Thyroid gland (tissue), 4 donors: ENCODE measurements at places on chromosomes 1 and 21. TPM values are rescaled to one million over a fixed set of nuclear protein-coding genes. Genes with fewer than 3 reads are reported as not detected.

DNA sequence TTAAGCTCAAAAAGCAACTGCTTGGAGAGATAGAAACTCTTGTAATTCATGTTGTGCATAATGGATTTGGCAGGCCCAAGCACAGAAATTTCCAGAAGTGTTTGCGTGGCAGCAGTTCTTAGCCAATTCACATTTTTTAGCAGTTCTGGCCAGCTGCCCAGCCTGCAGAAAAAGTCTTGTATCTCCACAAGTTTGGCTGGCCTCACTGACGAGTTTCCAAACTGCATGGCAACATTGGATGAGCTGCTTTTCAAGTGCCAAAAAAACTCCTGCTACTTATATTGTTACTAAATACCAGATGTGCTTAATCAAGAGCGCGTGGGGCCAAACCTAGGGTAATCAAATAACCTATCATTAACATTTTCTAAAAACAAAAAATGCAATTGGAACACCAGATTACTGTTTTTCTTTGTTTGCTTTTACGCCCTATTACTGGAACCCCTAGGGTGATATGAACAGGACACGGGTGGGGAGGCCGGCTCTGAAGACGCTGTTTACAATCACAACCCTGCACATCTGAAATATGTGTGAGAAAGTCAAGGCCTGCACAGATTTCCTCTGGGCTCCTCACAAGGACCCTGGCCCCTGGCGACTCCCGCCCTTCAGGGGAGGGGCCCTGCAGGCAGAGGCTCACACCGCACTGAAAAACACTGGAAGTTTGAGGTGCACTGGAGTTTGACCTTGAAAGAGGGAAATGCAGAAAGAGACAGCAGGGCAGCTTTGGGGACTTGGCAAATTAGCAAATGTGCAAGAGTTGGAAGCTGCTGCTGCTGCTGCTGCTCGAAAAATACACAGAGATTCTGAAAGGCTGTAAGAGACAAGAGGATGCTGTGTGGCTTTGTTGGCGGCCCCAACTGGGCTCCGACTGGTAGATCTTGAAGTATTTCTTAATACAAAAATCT, 55.2 kb upstream of the TARBP1 start:
- H3K4me3 ChIP-seq, result no peak overlapping the region
- no peaks in the 10 kb centered on the region for H3K36me3 ChIP-seq
- H3K27me3 ChIP-seq, result no peaks in the 10 kb centered on the region
- DNase-seq, result peak; percentile 99

DNA sequence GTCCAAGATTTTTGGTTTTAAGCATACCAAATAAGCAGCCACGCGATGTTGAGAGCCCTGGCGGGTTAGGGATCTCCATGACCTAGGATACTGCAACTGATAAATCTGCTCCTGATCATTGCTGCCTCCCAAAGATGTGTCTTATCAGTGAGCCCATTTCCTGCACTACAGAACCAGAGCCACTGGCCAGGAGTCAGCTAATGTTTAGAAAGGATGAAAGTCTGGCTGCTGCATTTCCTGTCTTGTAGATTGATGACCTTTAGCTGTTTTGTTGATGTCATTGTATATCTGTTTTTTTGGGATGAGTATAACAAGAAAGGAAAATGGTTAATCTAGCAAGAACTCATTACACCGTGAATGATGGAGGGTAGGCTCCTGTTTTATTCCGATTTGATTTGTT, 74.5 kb downstream of the C1orf21 start:
- peaks cover 14% of the 10 kb centered on the region for H3K4me1 ChIP-seq
- H3K36me3 ChIP-seq, result no peaks in the 10 kb centered on the region
- H3K4me3 ChIP-seq, result no peak overlapping the region
- no peaks in the 10 kb centered on the region for H3K27me3 ChIP-seq

GRCh38 chr1:151259351-151259750, 4.8 kb downstream of the PSMD4 start:
- no peaks in the 10 kb centered on the region for H3K27me3 ChIP-seq
- no peak overlapping the region for H3K4me3 ChIP-seq
- no peak for DNase-seq
- H3K36me3 ChIP-seq, result peaks cover 15% of the 10 kb centered on the region
- no peak overlapping the region for H3K27ac ChIP-seq
- H3K4me1 ChIP-seq, result no peaks in the 10 kb centered on the region

- no peak overlapping the region for H3K4me3 ChIP-seq
- H3K36me3 ChIP-seq, result no peaks in the 10 kb centered on the region
Observed at GRCh38 chr1:237875291-237875690, 15.4 kb downstream of the ZP4 start.

- H3K36me3 ChIP-seq, result no peaks in the 10 kb centered on the region
- no peaks in the 10 kb centered on the region for H3K4me1 ChIP-seq
- no peak overlapping the region for H3K27ac ChIP-seq
- H3K4me3 ChIP-seq, result no peak overlapping the region
- no peaks in the 10 kb centered on the region for H3K27me3 ChIP-seq
Observed at GRCh38 chr21:45900034-45900868, 81.3 kb upstream of the COL6A1 start.

- H3K36me3 ChIP-seq, result no peaks in the 10 kb centered on the region
- H3K4me1 ChIP-seq, result no peaks in the 10 kb centered on the region
- no peak overlapping the region for H3K4me3 ChIP-seq
- DNase-seq, result no peak
Observed at GRCh38 chr21:15014221-15014620, 50.6 kb downstream of the NRIP1 start.

DNA sequence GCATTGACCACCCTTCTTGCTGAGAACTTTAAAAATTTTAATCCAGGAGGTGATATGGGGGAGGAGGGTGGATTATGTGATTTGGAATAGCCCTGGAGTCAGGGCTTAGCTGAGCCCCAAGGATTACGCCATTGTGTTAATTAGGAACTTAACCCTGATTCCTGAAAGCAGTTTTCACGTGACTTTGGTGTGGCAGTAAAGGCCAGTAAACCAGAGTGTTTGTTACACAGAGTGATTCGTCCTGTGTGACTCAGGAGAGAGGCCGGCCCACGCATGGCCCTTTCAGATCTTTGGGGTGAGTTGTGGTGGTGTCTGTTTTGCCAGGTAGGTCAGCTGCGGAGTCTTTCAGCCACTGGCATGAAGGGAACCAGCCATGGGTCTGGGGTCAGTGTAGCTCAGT, 107.6 kb downstream of the NOS1AP start:
- no peak overlapping the region for H3K4me3 ChIP-seq
- H3K36me3 ChIP-seq, result no peaks in the 10 kb centered on the region
- no peak for DNase-seq
- no peaks in the 10 kb centered on the region for H3K4me1 ChIP-seq
- H3K27me3 ChIP-seq, result no peaks in the 10 kb centered on the region

GRCh38 chr21:45357436-45358260, 47.3 kb upstream of the COL18A1 start:
- peak; percentile 76 for DNase-seq
- no peaks in the 10 kb centered on the region for H3K27me3 ChIP-seq
- H3K36me3 ChIP-seq, result no peaks in the 10 kb centered on the region
- H3K27ac ChIP-seq, result peak overlapping the region; percentile 71

GRCh38 chr1:188127507-188127906, 1298.8 kb downstream of the PLA2G4A start:
- H3K4me3 ChIP-seq, result no peak overlapping the region
- H3K36me3 ChIP-seq, result no peaks in the 10 kb centered on the region
- no peaks in the 10 kb centered on the region for H3K27me3 ChIP-seq
- H3K27ac ChIP-seq, result no peak overlapping the region

DNA sequence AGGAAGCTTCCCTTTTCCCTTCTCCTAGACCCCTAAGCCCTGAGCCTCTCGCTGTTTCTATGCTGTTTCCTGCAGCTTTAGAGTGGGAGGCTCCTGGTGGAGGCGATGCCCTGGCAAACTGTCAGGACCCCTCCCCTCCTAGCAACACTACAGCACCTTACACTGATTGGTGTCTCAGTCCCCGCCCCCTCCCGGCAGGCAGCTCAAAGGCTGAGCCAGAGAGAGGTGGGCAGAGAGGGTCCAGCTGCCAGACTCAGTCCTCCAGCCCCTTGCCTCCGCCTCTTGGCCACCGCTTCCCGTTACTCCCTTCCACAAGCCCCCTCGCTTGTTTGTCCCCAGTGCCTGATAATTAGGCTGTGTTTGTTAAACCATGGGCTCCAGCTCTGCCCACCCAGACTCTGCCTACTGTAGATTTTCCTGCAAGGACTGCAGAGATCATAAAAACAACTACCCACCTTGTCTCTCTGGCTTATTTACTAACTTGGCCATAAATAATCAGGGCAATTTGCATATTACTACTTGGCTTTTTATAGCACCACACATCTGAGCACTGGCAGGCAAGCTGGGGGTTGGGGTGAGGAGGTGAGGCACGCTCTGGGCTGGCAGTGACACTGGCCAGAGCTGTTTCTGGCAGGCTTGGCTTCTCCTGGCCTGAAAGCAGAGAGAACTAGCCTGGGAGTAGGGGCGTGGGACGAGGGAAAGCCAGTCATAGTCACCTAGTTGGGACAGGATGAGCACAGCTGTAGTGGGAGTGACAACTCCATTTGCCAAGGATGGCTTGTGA, 107.5 kb downstream of the CSMD2 start:
- H3K27ac ChIP-seq, result no peak overlapping the region
- no peak overlapping the region for H3K4me3 ChIP-seq
- no peaks in the 10 kb centered on the region for H3K4me1 ChIP-seq
- no peak for DNase-seq

DNA sequence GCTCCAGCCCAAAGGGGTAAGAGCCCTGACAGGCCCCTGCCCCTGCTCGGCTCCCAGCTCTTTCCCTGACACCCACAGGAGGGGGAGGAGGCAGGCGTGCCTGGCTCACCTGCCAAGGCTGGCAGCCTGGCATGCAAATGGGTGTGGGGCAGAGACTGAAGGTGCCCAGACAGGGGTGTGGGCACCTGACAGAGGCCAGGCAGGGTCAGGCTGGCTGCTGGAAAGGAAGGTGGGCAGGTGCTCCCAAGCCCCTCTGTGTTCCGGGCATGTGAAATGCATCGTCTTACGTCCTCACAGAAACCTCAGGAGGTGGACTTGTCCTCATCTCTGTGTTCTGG, 19.4 kb upstream of the CASZ1 start:
- H3K27ac ChIP-seq, result no peak overlapping the region
- H3K4me1 ChIP-seq, result peaks cover 9% of the 10 kb centered on the region
- no peak overlapping the region for H3K4me3 ChIP-seq
- no peaks in the 10 kb centered on the region for H3K27me3 ChIP-seq
- H3K36me3 ChIP-seq, result no peaks in the 10 kb centered on the region

DNA sequence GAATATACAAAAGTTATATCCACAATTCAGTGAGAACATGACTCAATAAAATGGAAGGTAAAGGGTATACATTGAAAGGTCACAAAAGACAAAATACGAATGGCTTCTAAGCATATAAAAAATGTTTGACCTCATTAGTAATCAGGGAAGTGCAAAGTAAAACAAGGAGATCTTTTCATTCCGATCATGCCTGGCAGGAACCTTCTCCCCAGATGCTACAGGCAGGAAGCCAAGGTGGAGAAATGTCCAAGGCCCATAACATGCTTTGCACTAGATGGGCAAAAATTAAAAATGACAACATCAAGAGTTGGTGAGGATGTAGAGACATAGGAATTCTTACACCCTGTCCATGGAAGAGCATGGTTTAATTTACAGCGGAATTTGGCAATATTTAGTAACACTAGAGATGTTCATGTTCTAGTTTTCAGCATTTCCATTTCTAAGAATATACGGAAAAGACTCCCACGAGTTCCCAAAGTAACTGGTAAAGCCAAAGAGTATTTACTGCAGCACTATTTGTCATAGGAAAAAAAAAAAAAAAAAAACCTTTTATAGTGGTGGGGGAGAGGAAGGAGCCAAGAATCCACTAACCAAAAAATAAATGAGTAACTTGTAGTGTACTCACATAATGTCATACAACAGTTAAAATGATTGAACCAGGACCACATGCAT, 184.5 kb upstream of the KAZN start:
- H3K4me3 ChIP-seq, result no peak overlapping the region
- H3K4me1 ChIP-seq, result peaks cover 3% of the 10 kb centered on the region
- no peak overlapping the region for H3K27ac ChIP-seq
- no peaks in the 10 kb centered on the region for H3K27me3 ChIP-seq
- DNase-seq, result peak; percentile 63
- H3K36me3 ChIP-seq, result no peaks in the 10 kb centered on the region

DNA sequence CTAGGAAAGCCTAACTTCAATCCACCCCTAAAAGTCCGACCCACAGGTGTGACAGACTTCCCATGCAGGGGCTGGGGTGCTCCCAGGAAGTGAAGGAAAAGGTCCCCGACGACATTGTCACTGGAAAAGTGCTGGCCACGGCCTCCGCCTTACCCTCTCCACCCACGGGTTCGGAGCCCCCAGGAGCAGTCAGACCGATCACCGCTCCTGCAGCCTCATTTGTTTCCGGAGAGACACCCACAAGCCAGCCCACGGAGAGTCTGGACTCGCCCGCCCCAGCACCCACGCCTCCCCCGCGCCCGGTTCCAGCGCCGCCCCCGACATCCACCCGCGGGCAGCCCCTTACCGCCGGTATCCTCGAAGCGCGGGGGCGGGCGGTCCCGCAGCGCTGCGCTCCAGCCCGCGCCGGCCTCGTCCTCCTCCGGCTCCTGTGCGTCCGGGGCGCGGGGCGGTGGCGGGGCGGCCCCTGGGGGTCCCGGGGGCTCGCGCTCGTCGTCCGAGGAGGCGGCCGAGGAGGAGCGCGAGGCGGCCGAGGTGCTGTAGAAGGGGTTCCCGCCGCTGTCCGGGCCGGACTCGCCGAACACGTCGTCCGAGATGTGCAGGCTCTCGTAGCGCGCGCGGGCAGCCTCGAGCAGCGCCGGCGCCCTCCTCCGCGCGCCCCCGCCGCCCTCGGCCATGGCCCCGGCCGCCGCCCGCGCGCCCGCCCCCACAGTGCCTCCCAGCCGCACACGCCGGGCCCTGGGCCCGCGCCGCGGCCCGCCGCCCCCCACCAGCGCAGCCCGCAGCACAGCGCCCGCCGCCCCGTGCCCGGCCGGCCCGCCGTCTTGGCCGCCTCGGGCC, 660 bp downstream of the PGBD5 start:
- H3K27me3 ChIP-seq, result no peaks in the 10 kb centered on the region
- H3K4me3 ChIP-seq, result peak overlapping the region; percentile 40
- peaks cover 39% of the 10 kb centered on the region for H3K4me1 ChIP-seq
- H3K36me3 ChIP-seq, result no peaks in the 10 kb centered on the region
- DNase-seq, result peak; percentile 18

- no peaks in the 10 kb centered on the region for H3K27me3 ChIP-seq
- H3K27ac ChIP-seq, result peak overlapping the region; percentile 71
- no peaks in the 10 kb centered on the region for H3K36me3 ChIP-seq
- DNase-seq, result peak; percentile 37
- no peak overlapping the region for H3K4me3 ChIP-seq
Observed at GRCh38 chr1:207848234-207848633, 62.7 kb downstream of the CD34 start.

GRCh38 chr1:17030206-17030605, 18.5 kb upstream of the ATP13A2 start:
- H3K4me1 ChIP-seq, result peaks cover 7% of the 10 kb centered on the region
- no peak overlapping the region for H3K4me3 ChIP-seq
- no peak for DNase-seq
- peaks cover 28% of the 10 kb centered on the region for H3K36me3 ChIP-seq
- H3K27me3 ChIP-seq, result no peaks in the 10 kb centered on the region

GRCh38 chr1:41689558-41689981, 205.1 kb upstream of the EDN2 start:
- peaks cover 4% of the 10 kb centered on the region for H3K4me1 ChIP-seq
- DNase-seq, result peak; percentile 28
- H3K27me3 ChIP-seq, result no peaks in the 10 kb centered on the region
- H3K4me3 ChIP-seq, result no peak overlapping the region
- H3K36me3 ChIP-seq, result no peaks in the 10 kb centered on the region

GRCh38 chr1:221855156-221855555, 113.3 kb upstream of the DUSP10 start:
- no peak overlapping the region for H3K27ac ChIP-seq
- no peak for DNase-seq
- H3K27me3 ChIP-seq, result no peaks in the 10 kb centered on the region
- no peaks in the 10 kb centered on the region for H3K4me1 ChIP-seq

MFAP2 gene
- 1.4 TPM for total RNA-seq

NECTIN4 gene
- total RNA-seq, result not detected

CAPN8 gene
- not detected for total RNA-seq

TBX15 gene
- total RNA-seq, result 1.8 TPM

NEGR1 gene
- 12.3 TPM for total RNA-seq
